Activated CD4-positive, alpha-beta T cell treated with anti-CD3 and anti-CD28 coated beads for 36 hours (primary cell): ENCODE measurements at places on chromosomes 2 and 18. TPM values are rescaled to one million over a fixed set of nuclear protein-coding genes. Genes with fewer than 3 reads are reported as not detected.

COBLL1 gene
- total RNA-seq, result not detected

G6PC2 gene
- total RNA-seq, result not detected

GPR55 gene
- total RNA-seq, result 3.6 TPM

IL1R2 gene
- total RNA-seq, result 21.4 TPM

GPR45 gene
- not detected for total RNA-seq

CNTNAP5 gene
- not detected for total RNA-seq

ACVR2A gene
- total RNA-seq, result 3.5 TPM

SCN2A gene
- 0.14 TPM for total RNA-seq

EPAS1 gene
- total RNA-seq, result 16.0 TPM

GPR155 gene
- 11.3 TPM for total RNA-seq

FBXO11 gene
- total RNA-seq, result 40.3 TPM

DARS1 gene
- total RNA-seq, result 190 TPM

GBX2 gene
- not detected for total RNA-seq
